ENCODE measurements at places on chromosomes 7 and 10.
A peak's percentile ranks its signal among the peaks of the same experiment; 100 is the strongest.

GRCh38 chr10:60148266-60148840 is 241.3 kb downstream of the ANK3 start:
- no peak for DNase-seq

GRCh38 chr7:150357771-150358427 is 10.7 kb upstream of the REPIN1 start:
- DNase-seq, result peak; percentile 37

DNA sequence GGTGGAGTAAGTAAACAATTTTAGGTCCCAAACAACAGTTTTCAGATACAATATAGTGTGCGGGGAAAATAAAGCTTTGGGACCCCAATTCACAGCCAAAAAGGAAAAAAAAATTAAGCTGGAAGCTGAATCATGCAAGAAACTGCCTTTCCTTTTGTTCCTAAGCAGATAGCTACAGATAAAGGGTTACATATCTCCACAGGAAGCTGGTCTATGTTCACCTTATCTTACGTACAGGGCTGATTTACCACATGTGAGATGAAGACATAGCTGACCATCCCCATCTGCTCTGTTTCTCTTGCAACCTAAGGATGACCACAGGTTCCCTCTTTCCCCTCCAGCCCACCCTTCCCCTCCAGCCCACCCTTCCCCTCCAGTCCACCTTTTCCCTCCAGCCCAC is 14.2 kb upstream of the PFKP start:
- no peak for DNase-seq

DNA sequence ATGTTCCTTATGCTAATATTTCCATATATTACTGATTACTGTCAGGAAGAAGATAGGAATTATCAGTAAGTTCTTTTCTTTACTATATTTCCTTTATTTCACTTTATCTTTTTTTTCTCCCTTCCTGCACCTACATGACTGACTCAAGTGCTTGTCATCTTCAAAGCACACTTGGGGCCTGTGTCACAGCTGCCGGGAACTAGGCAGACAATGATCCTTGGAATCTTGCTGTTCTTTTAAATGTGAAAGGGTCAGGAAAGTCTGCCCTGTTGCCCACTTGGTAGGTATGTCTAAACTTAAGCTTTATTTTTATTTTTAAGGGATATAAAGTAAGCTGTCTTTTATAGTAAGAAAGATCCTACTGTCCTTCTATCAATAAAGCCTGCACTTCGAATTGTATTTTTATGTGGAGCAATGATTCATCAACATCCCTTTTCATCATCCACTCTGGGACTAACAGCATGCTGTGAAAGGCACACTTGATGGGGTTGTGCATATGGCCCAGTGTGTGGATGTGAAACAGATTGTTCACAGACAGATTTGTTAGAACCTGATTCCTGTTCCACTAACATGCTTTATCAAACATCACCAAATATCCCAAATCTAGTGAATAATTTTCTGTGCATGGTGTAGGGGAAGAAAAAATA is 556.9 kb downstream of the DNAJB9 start:
- DNase-seq, result no peak

DNA sequence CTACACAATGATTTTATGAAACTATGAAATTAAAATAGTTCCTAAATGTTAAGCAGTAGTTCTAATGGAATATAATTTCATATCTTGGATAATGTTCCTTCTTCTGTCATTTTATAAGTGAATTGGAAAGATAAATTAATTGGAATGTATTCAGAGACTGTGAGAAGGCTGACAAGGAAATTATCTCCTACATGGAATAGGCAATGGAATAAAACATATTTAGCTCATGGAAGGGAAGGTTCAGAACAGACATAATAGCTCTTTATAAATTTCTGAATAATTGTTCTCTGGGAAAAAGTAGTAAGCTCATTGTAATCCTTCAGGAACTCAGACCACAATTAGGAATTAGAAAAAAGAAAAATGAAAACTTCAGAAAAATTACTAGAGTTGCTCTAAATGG is 1172.3 kb upstream of the SORCS1 start:
- DNase-seq, result no peak

- peak; percentile 87 for DNase-seq
Measured at GRCh38 chr10:97037365-97038361, 148.1 kb downstream of the SLIT1 start.

- peak; percentile 66 for DNase-seq
Measured at GRCh38 chr10:47340608-47341170, 7.5 kb upstream of the RBP3 start.

- no peak for DNase-seq
Measured at GRCh38 chr10:110083884-110084283, 76.1 kb downstream of the ADD3 start.

DNA sequence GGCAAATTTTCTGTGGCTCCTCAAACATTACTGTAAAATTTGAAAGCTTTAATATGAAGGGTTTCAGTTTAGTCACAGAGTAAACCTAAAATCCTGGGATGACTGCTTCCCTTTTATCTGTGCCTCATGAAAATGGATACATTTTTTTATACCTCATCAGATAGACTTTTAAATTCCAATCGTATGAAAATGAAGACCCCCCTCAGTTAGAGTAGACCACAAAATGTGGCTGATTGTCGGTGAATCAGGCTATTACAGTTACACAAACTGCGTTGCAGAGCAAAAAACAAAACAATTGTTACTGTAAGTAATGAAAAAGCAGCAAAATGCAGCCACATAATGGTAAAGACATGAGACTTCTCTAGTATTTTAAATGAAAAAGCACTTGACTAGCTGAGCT is 296.2 kb downstream of the CNTNAP2 start:
- no peak for DNase-seq

- no peak for DNase-seq
Measured at GRCh38 chr7:19565602-19566001, 143.2 kb downstream of the POLR1F start.

GRCh38 chr10:96585736-96586418 is 935 bp downstream of the TM9SF3 start:
- DNase-seq, result peak; percentile 61

GRCh38 chr7:55274156-55274555 is 91.0 kb upstream of the LANCL2 start:
- DNase-seq, result no peak

DNA sequence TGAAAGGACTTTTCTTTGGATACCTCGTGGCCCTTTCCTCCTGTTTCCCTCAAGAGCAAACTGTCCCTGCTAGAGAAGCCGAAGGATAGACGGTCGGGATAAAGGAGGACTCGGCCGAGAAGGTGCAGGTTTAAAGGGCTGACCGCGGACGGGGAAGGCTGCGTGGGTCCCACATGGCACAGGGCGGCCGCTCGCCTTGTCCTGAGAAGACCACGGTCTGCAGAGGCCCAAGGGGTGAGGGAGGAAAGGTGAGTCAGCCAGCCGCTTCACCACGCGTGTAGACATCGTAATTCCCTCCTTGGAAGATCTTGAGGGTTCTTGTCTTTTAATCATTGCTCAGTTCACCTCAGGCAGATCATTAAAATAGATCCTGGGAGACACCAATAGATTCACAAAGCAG is 253.8 kb downstream of the DPP6 start:
- DNase-seq, result no peak

DNA sequence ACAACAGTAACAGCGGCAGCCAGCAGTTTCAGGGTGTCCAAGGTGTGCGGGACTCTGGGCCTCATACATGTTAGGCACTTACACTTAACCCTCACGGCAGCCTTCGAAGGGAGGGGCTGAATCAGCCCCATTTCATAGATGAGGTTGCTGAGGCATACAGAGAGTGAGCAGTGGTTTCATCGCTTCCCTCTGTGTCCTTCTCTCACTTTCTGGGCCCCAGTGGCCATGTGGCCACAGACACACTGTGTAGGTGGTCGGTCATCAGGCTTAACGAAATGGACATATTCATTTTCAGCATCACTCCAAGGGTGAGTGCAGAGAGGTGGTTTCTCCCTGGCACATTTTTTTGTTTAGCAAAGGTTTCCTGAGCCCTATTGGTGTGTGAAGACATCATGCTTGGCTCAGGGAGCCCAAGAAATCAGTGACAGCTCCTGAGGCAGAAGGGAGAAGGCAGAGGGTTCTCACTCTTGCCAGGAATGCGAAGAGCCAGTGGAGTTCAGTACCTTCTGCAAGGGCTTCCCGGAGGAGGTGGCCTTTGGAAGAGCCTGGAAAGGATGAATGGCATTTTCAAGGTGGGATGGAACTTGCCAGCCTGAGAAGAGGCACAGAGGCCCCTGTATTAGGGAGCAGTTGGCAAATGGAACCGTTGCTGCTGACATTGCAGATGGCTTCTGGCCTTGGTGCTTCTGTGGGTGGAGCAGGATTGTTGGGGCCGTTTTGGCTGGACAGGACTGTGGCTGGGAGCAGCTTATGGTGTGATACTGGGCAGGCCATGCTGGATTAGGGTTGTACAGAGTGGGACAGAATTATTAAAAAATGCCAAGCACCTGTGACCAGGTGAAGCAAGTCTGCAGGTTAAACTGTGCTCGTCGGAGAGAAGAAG is 61.7 kb upstream of the PPIF start:
- no peak for DNase-seq
